ENCODE measurements at places on chromosomes 13 and 19.

GRCh38 chr19:38644719-38645118, 2.7 kb upstream of the ACTN4 start:
- DNase-seq: no peak

- DNase-seq: no peak
These were observed 37.2 kb upstream of the SOHLH2 start for GRCh38 chr13:36251526-36251925.

DNA sequence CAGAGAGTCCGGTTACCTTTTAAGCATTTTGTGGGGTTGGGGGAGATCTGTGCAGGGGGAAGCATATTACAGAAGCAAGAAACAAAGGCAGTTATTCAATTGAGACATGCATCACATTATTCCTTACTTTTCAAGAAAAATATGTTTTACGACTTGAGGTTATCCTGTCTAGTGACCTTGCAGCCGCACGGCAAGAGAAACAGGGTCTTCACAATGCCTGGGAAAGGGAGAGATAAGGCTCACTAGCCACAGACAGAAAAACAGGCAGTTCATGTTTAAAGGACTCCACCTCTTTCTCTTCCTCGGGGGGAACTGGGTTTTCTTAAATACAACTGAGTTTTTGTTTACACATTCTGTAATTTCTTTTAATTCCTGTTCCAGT, 536 bp upstream of the NCR1 start:
- no peak for DNase-seq

DNA sequence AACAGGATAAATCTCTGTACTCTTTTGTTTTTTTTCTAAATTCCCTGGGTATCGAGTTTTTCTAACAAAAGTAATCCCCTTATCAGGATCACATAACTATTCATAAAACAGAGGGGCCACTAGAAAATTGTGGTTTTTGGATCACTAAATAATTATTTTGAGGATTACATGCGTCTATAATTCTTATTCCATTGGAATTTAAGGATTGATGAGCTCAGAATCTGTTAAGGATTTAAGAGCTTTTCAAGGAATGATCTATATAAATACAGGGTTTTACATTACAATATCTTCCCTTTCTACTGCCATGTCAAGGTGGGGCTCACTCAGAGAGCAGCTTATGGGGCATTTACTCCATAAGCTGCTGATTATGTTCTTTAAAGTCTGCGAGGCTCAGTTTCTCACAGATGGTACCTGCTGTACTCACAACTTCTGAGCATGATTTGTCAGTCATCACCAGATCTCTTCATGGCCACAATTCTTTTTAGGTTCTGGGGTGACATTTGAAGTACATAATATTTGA, 449.8 kb downstream of the PCDH17 start:
- no peak for DNase-seq

DNA sequence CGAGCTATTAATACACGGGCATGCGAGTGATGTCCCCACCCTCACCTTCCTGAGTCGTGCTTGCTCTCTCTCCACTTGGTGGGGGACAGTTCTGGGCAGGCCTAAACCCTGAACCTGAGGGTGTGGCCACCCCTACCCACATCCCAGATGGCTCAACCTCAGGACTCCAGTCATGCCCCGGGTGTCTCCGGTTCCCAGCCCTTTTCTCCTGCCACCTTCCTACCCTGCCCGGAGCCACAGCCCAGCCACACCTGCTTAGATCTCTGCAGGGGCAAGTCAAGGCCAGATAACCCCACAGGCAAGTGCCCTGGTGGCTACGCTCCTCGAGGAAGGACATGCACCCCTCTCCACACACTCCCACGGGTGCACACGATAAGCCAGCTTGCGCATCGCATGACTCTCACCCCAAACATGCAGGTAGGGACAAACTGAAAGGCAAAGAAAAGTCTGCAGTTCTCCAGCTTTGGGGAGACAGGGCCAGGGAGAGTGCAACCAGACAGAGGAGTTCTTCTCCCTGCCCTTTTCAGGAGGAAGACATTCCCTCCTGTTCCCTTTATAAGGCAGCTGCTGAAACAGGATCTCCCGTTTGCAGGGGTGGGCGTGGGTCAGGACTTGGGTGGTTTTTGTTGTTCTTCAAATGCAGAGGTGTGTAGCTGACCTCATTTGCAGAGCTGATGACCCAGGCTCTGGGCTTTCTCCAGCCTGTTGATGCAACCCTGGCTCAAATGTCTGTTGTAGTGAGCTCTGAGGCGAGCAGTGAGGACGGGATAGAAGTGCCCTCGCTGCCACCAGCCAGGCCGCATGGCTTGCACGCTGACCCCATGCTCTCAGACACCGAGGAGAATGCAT, 88.6 kb downstream of the DPF1 start:
- DNase-seq: no peak

- peak; percentile 68 for DNase-seq
These were observed at the start of gene ETV2 for GRCh38 chr19:35641515-35642151. ETV2 (plus strand) TSS chr19:35641745; CDS start chr19:35642461, 716 bp downstream.

DNA sequence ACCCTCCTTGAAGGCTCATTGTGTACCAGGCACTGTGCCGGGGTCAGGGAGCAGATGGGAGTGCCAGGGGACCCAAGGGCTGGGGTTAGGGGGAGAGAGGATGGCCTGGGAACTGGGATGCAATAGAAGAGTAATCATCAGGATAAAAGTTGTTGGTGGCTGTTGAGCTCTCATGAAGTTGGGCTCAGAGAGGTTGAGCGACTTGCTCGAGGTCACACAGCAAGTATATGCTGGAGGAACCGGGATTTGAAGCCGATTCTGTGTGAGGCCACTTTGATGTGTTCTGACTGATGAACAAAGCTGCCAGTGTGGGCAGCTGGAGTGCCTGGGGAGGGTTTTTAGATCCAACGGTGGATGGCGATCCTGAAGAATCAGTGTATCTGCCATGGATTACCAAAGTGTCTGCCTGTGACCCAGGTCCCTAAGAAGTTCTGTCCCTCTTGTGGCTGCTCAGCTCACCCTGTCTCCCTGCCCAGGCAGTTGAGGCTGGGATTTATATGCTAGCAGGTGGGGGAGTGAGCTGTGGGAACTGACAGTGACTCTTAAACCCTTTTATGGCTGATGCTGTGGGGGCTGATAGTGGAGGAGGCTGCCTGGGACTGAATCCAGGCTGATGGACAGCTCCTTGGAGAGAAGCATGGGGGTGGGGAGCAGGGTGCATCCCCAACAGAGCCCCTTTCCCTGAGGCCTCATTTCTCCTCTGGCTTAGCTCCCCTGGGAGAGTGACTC, 8.3 kb downstream of the ARHGEF18 start:
- DNase-seq: no peak

DNA sequence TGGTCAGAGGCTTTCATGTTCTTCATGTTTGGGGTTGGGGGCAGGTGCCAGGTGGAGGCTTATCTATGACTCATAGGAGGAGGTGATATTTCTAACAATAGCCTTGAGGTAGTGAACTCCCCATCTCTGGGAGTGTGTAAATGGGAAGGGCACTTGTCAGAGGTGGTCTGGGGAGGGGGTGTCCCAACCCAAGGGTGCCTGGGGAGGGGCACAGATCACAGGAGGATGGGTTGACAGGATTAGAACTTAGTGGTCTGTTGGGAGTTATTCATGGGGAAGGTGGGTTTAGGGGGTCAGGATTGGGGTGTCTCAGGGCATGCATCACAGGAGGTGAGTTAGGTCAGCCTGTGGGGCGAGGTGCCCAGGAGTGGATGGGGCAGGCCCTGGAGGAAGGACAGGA, 1.6 kb downstream of the ACTL9 start:
- DNase-seq: no peak

DNA sequence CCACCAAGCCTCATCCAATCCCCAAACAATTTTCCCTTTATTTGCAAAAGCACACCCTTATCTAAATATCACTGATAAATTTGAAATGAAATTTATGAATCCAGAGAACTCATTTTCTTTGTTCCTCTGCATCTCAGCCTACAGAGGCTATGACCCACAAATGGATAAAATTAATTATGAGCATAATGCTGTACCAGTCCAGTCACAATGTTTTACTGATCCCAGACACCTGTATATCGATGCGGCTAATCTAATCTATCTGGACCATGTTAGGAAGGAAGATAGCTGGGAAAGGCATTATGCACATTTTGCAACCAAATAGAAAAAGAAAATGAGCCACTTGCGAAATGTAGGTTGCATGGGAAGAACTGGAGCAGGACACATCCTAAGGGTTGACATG, 150.0 kb downstream of the FGF14 start:
- no peak for DNase-seq

- no peak for DNase-seq
These were observed 117.6 kb downstream of the USP12 start for GRCh38 chr13:27053902-27054595.

DNA sequence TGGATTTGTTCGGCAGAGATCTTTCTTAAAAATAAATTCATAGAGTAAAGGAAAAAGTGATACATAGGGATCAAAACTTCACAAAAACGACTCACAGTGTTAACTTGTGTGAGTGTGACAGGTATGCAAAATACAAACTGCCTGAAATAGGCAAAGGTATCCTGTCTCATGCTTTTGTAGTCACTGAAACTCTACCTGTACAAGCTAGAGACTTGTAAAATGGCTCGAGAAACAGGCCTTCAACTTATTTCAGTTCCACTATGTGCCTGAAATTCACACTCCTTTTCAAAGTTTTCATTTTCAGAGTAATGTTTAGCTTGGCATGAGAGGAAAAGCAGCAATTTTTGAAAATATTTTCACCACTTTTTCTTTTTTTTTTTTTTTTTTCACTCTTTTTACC, 290.4 kb downstream of the DIAPH3 start:
- DNase-seq: no peak

DNA sequence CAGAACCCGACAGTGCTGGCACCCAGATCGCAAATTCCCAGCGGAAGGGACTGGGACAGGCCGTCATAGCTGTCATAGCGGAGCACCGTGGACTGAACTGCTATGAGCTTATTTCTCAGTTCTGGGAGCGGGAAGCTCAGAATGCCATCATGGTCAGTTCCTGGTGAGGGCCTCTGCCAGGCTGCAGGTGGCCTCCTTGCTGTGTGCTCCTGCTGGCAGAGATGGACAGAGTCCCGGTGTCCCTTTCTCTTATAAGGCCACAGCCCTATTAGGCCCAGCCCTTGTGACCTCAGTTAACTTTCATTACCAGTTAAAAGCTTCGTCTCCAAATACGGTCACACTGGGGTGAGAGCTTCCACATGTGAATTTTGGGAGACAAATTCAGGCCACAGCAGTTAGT, 4.6 kb downstream of the ZNF444 start:
- DNase-seq: no peak

- no peak for DNase-seq
These were observed 11.6 kb upstream of the GPR18 start for GRCh38 chr13:99269627-99270241.

DNA sequence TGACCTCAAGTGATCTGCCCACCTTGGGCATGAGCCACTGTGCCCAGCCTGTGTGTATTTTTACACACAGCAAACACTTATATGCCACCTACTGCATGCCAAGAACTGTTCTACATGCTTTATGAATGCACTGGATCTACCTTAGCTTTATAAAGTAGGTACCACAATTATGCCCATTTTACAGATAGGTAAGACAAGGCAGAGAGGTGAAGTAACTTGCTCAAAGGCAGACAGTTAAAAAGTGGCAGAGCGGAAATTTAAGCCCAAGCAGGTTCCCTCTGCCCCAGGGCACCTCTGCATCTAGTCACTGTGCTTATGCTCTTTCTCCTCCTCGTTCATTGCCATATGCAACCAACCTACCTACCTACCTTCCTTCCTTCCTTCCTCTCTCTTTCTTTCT, 10.5 kb downstream of the ADAMTS10 start:
- DNase-seq: no peak

GRCh38 chr19:1810439-1811160, 1.5 kb downstream of the ATP8B3 start:
- no peak for DNase-seq

- no peak for DNase-seq
These were observed 122.5 kb downstream of the STK24 start for GRCh38 chr13:98454389-98454881.

GRCh38 chr19:3767050-3767449, 4.6 kb downstream of the MRPL54 start:
- DNase-seq: no peak

- no peak for DNase-seq
These were observed 68.7 kb downstream of the RAP2A start for GRCh38 chr13:97502706-97503105.

GRCh38 chr13:97266772-97267417, 44.8 kb downstream of the MBNL2 start:
- no peak for DNase-seq

DNA sequence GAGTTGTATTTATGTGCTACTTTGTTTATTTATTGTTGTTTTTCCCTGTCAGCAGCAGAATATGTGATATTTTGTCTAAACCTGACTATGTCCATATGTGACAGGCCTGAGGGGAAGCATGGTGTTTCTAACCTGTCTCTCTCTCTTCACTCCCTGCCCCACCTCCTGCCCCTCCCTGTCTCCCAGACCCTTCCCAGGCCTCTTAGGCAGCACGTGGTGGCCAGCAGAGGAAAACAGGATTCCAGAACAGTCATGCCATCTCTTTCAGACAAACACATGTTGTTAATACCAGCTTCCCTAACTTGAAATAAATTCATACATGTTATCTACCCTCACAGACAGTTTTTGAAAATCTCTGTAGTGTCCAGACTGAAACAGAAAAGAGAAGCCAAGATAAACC, 31.0 kb upstream of the ATP11A start:
- DNase-seq: no peak

- DNase-seq: no peak
These were observed 16.9 kb downstream of the MED26 start for GRCh38 chr19:16611121-16611520.

GRCh38 chr19:52237771-52238400, 31.5 kb upstream of the ZNF766 start:
- peak; percentile 53 for DNase-seq

GRCh38 chr19:51422053-51422448, 4.6 kb upstream of the SIGLEC10 start:
- peak; percentile 100 for DNase-seq

DNA sequence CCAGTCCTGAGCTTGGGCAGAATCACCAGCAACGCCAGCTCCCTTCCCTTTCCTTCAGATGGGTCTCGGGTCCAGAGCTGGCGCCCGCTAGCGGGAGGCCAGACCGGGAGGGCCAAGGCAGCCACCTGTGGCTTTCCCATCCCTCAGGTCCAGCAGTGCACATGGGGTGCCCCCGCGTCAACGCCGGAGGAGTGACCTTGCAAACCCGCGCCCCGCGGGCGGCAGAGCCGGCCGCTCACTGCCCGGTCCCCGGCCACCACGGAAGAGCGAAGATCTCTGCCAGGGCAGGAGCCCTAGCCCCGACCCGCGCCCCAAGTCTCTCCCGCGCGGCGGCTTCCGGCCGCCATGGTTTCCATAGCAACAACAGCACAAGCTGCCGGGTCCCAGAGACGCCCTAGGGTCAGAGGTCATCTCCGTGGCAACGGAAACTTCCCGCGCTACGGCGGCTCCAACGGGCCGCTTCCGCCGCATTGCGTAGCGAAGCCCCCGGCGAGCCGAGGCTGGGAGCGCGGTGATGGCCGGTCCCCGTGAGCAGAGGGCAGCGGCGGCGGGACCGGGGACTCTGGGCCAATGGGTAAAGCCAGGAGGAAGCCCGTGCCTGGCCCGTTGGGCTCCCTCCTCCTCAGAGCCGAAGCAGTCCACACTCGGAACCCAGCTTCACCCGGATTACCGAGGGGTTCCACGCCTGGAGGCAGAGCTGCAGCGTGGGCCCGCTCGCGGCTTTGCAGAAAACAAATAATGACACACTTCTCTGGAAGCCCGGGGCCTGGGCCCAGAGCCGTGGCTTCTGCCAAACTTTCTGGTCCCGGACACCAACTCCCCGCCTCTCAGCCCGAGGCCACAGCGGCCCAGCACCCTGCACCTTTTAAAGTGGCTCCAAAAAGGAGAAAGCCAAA, 7.4 kb downstream of the FGF14 start:
- DNase-seq: peak; percentile 95

Data from endothelial cell (in vitro differentiated cells).